HS-27A (cell line): ENCODE measurements at places on chromosomes 7 and 10.

DNA sequence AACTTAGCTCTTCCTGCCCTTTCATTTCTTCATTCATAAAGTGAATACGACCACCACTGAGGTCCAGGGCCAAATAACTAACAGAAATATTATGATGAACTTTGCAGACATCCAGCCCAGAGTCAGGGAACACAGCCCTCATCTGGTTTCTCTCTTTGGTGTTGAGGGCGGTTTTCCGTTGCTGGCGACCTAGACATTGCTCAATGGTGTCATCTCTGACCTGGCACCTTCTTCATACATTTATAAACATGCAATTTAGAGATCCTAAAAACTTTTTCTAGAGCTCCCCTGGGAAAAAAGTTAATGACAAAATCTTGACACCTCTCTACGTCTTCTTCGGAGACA lies 324 bp upstream of the TET1 start:
- DNase-seq = no peak

DNA sequence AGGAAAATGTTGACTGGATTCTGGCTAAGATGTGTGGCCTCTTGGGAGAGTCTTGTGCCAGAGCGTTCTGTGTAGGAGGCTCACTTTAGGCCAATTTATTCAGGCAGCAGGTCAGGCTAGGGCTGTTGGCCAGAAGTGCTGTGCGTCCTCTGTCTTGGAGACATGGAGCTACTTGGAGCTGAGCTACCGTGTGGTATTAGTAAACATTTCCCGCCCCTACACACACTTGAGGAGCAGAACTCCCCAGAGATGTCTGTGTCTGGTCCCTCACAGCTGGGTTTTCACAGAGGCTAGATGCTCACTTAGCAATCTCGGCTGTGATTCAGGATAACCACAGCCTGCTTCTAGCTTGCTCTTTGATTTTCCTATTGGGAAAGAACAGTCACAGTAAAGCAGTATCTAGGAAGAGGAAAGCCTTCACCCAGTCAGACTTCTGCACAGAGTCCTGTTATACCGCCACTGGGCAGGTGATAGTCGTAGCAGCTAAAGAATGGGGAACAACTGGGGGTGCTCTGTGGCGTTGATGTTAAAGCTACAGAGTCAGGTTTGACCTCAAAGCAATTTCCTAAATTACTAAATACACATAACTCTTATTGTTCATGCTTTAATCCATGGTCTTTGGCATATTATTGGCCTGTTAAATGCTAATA lies 86.7 kb downstream of the MDFIC start:
- DNase-seq = no peak

DNA sequence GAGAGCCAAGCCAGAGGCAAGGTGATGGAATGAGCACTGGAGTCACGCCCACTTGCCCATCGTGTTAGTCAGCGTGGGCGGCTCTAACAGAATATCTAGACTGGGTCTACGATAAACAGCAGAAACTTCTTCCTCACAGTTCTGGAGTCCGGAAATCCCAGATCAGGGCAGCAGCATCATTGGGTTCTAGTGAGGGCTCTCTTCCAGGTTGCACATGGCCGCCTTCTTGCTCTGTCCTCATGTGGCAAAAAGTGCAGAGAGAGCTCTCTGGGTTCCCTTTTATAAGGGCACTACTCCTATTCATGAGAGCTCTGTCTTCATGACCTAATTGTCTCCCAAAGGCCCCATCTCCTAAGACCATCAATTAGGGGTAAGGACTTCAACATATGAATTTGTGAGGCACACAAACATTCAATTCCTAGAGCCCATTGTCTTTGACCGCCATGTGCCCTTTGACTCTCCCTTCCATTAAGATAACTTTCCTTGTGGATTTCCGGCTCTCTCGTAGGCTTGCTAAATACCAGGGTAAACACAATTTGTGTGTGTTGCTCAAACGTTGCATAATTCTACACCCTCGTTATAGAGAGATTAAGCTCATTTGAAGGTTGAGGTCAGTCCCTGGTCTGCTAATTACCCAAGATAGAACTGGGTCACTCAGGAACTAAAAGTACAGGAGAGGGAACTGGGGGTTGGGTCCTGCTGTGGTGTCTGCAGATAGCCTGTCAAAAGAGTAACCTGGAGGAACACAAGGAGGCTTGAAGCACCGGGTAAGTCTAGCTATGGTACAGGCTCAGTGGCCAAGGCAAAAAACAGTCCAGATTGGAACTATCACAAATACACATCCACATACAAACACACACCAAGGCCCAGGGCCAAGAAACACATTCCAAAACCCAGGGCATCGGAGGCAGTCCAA lies 28.7 kb upstream of the USP6NL start:
- DNase-seq = no peak

GRCh38 chr7:37462138-37462537 lies 13.5 kb upstream of the ELMO1 start:
- no peak for DNase-seq

- DNase-seq = no peak
Measured at GRCh38 chr10:125838802-125839575, 15.6 kb downstream of the BCCIP start.
